ENCODE measurements at places on chromosomes 6 and 20. TPM values are rescaled to one million over a fixed set of nuclear protein-coding genes. Genes with fewer than 3 reads are reported as not detected.

DNA sequence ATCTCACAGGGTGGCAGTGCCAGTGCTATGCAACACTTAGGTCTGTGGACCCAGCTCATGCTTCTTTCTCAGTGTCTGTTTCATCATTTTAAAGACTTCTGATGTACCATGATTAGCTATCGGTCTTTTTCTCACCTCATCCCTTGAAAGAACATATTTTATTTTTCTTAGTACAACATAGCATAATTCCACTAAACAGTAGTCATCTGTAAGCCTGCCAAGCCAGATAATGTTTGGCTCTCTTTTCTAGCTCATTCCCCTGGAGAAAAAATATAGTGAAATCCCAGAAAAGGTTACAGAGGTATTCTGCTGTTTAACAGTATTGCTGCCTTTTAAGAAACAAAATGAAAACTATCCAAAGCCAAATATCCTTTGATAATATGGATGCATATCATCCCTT is 177.0 kb upstream of the MMS22L start:
- DNase-seq = no peak

DNA sequence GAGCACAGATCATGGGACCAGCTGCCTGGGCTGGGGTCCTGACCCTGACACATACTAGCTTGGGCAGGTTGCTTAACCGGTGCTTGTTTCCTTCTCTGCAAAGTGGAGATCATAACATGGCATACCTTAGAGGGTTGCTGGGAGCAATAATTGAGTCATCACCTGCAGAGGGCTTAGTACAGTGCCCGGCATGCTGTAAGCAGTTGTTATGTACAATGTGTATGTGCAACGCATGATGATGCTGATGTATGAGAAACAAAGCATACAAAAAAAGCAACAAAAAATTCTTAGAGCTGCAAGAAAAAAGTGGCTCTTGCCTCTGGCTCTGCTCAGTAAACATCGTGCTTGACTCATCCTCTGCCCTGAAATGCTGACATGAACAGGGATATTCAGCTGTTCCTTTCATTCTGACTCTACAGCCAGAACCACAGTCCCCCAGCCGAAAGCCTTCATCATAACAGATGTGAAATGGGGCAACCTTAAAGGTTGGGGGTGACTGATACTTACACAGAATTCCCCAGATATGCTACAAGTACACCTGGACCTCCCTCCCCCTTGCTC is 91.7 kb downstream of the CLIC5 start:
- no peak for DNase-seq

DNA sequence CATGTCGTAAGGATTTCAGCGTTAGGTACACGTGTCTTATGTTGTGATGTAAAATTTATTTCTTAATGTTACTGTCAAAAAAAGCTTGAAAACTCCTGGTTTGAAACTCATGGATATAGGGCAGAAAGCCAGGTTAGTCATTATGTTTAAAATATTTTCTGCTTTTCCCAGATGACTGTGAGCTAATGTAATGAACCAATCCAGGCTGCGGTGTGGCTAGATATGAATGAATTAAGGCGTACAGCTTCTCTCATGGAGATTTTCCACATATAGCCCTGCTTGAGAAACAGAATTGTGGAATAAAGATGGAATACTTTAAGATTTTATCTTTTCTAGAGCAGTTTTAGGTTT is 80.3 kb upstream of the STMND1 start:
- no peak for DNase-seq

DNA sequence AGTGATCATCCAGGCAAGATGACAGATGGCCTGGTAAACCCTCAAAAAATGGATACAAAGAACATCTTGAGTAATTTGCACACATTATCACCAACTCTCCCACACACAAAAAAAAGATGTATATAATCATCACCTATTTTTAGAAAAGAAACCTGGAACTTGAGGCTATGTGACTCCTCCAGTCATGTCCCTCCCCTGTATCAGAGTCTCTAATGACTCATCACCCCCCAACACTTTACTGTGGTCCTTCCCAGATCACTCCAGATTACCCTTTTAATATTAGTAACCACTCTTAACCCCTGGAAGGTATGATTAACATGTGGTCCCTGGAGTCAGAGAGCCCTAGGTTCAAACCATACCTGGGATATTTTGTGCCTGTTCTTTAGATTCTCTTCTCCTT is 144.8 kb downstream of the ZNF217 start:
- DNase-seq = no peak

Gene MUC21
- total RNA-seq = not detected

Gene DZANK1
- total RNA-seq = 5.3 TPM

Gene NKAIN2
- total RNA-seq = 0.45 TPM

DNA sequence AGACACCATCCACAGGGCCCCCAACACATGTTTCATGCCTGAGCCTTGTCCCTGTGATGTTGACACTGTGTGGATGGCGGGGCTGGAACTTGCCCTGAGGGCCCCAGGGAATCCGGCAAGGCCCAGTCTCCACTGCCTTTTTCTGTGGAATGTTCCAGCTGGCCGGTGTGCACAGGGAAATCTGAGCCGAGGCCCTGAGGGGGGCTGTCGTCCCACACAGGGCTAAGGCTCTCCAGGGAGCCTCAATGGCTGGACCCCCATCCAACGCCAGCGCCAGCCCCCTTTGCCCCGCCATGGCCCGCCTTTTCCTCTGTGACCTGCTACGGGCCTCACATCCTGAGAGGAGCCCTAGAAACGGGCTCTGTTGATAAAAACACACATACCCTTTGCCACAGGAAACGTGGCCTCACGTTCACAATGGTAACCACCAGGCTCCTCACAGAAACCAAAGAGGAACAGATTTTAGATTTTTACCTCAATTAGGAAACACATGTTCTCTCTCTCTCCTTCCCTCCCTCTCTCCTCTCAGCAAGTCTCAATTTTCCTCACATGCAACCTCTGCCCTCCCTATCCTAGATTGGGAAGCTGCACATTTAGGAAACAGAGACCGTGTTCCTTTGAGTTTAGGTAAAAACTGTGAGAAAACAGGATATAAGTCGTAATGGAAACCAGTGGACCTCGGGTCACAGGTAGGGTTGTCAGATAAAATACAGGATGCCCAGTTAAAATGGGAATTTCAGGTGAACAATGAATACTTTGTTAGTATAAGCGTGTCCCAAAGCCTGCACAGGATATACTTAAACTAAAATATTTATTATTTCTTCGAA is 13.7 kb upstream of the ZNF831 start:
- DNase-seq = no peak

DNA sequence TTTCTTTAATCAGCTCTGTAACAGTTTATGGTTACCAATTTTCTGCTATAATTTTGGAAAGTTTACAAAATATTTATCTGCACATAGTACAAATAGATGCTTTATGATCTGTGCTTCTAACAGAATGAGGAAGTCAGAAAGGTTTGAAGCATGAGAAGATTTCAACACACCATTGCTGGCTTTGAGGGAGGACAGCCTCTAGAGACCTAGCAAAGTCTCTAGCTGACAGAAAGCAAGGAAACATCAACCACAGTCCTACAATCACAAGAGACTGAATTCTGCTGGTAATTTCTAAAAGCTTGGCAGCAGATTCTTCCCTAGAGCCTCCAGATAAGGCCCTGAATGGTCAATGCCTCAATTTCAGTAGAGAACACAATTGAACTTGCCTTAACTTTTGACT is 750.8 kb upstream of the SLC35B3 start:
- no peak for DNase-seq

- no peak for DNase-seq
Observed at GRCh38 chr6:9437836-9438235, 977.0 kb downstream of the TFAP2A start.

Gene PLCB1
- 24.7 TPM for total RNA-seq

Gene KCNB1
- total RNA-seq = 0.97 TPM

Gene ADGB
- not detected for total RNA-seq

GRCh38 chr6:121881974-121882667 is 446.7 kb downstream of the GJA1 start:
- DNase-seq = no peak

- DNase-seq = no peak
Observed at GRCh38 chr6:17017416-17017815, 84.4 kb upstream of the STMND1 start.

DNA sequence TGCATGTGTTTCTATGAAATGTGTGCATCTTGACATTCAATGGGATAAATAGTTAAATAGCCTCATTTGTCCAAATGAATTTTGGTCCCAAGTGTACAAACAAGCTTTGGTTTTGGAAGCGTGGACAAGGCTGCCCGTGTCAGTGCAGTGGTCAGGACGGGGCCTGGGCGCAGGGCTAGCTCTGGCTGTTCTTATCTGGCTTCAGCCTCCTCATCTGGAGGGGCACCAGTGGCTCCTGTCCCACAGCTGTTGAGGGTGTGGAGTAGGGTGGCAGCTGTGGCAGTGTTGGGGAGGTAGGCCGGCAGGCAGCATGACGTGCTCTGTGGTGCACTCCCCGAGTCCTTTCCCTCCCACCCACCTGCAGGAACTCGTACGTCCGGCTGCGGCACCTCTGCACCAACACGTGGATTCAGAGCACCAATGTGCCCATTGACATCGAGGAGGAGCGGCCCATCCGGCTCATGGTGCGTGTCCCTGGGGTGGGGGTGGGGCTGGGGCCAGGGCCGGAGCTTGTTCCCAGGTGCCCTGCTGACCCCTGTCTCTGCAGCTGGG is 43.5 kb downstream of the ITPR3 start:
- no peak for DNase-seq

- DNase-seq = no peak
Observed at GRCh38 chr6:161359618-161359945, 85.7 kb upstream of the AGPAT4 start.

Gene RPP21
- 38.0 TPM for total RNA-seq

DNA sequence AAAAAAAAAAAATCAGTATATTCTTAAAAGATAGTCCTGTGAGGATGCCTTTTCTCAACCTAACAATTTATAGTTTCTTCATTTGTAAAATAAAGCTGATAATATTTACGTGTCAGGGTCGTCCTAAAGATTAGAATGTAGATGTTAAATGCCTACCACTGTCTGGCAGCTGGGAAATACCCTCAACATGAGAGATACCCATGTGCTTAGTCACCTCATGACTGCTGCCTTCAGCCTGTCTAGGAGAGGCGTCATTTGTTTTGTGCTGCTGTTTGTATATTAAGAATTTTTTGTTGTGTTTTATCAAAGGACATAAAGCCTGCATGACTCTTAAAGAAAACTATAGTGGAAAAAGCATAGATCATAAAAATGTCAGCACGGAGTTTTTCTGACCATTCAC is 9.5 kb downstream of the FAM120B start:
- DNase-seq = no peak

- no peak for DNase-seq
Observed at GRCh38 chr6:20629509-20629908, 95.3 kb downstream of the CDKAL1 start.

- DNase-seq = no peak
Observed at GRCh38 chr6:146065690-146066089, 36.8 kb downstream of the GRM1 start.

DNA sequence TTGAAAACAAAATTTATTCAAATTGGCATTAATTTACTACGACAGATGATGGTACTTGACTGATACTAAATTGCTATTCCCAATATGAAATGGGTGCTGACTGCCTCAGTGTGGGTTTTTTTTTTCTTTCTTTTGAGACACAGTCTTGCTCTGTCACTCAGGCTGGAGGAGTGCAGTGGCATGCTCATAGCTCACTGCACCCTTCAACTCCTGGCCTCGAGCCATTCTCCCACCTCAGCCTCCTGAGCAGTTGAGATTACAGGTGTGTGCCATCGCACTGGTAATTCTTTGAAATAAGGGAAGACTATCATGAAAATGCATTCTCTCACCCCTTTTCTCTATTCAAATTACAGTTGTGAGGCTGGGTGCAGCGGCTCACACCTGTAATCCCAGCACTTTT is 22.5 kb downstream of the PDSS2 start:
- no peak for DNase-seq

Gene COL19A1
- not detected for total RNA-seq

DNA sequence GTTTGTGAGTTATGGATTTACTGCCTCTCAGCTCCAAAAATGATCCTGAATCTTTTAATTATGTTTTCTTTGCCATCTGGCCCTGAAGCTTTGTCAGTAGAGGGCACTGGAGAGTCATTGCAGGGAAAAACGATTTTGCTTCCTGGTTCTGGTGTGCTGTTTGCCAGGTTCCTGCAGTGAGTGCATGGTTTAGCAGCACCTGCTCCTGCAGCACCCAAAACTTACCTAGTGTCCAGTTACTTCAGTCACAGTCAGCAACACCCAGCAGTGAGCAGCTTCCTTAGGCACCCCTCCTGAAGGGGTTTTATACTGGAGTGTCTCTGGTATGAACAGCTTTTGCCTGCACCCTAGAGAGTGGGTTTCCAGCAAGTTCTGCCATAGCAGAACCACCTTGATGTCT is 6.0 kb upstream of the TRIM26 start:
- peak; percentile 66 for DNase-seq

Gene HCRTR2
- total RNA-seq = not detected

GRCh38 chr20:63056236-63057170 is 49.7 kb upstream of the BHLHE23 start:
- DNase-seq = peak; percentile 82

- DNase-seq = no peak
Observed at GRCh38 chr20:10555865-10556308, 117.9 kb downstream of the JAG1 start.

GRCh38 chr6:14799928-14800327 is 445.9 kb upstream of the JARID2 start:
- DNase-seq = peak; percentile 85

DNA sequence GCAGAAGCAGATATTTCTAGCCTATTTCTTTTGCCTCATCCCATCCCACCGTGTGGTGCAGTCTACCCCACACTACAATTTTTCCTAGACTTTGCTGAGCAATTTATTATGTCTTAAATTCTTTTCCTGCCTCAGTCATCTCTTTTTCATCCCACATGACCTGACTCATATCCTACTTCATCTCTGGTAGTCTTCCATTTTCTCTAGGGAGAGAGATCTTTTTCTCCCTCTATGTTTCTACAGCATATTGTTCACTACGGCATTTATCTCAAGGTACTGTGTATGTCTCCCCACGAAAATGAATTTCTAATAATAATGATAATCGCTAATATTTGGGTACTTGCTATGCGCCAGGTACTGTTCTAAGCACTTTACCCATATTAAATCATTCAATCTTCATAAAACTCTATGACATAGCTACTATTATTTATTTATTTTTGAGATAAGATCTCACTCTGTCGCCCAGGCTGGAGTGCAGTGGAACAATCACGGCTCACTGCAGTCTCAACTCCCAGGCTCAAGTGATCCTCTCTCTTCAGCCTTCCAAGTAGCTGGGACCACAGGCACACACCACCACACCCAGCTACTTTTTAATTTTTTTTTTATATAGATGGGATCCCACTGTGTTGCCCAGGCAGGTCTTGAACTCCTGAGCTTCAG is 15.6 kb downstream of the PDSS2 start:
- no peak for DNase-seq

- peak; percentile 56 for DNase-seq
Observed at GRCh38 chr6:107600121-107600520, 110.2 kb downstream of the SOBP start.

- no peak for DNase-seq
Observed at GRCh38 chr20:20931632-20932031, 174.5 kb downstream of the LINC00237 start.

- no peak for DNase-seq
Observed at GRCh38 chr6:143200167-143200770, 139.6 kb downstream of the AIG1 start.
